ENCODE measurements at places on chromosomes 13 and 19.

DNA sequence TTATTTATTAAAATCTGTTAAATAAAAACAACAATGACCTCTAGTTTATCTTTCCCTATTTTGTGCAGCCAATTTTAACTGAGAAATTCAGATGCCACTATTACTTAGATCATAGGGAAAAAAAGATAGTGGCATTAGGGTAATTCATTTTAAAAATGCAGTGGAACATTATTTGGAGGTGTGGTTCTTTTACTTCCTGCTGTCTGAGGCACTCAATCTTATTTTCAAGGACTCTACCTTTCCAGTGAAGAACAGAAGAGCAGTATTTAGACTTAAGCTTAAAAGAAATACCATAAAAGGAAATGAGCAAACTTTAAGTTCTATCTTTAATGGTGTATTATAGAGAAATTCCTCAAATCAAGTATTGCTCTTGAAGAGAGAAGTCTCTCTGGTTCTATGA, 342.6 kb upstream of the KLF12 start:
- DNase-seq = no peak

- no peak for DNase-seq
Observed at GRCh38 chr13:64347664-64348063, 2882.5 kb downstream of the PCDH9 start.

GRCh38 chr13:101942038-101942437, 459.8 kb downstream of the FGF14 start:
- DNase-seq = no peak

- DNase-seq = no peak
Observed at GRCh38 chr19:11552666-11553372, 6.2 kb downstream of the ELOF1 start.

- no peak for DNase-seq
Observed at GRCh38 chr19:7699417-7700401, 2.2 kb downstream of the FCER2 start.

Measured in HS-27A (cell line).